Caco-2 (cell line): ENCODE measurements at places on chromosomes 1 and 21.
A peak's percentile ranks its signal among the peaks of the same experiment; 100 is the strongest.

GRCh38 chr21:32794644-32795079, 23.1 kb upstream of the PAXBP1 start:
- DNase-seq = no peak

GRCh38 chr1:183892351-183892793, 87.5 kb downstream of the RGL1 start:
- peak; percentile 57 for DNase-seq

DNA sequence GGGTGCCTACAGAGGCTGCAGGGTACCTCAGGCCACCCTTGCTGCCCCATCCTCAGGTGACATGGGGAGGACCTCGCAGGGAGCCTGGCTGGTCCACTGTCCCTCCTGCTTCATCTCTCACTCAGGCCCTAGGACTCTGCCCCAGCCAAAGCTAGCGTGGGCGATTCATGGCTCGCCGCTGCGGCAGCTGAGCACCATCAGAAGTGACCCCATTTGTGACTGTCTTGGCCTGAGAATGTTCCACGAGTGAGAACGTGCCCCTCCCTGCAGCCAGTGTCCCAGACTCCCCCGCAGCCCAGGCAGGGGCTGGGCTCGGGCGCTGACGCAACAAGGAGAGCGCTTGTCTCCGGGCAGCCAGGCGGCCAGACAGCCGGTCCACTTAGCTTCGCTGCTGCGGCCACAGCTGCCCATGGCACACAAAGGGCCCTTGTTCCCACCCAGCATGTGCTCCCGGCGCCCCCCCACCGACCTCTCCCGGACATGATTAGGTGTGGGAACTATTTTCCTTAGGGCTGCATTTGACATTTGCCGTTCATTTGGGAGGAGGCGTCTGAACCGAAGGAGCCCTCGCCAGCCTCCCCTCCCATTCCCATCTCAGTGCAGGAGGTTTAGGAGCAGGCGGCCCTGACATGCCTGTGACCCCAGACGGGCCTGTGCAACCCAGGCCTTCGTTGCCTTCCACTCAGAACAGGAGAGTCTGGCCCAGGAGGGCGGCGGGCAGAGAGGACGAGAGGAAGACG, 19.3 kb upstream of the POFUT2 start:
- DNase-seq = no peak

- no peak for DNase-seq
Measured at GRCh38 chr1:214718724-214719123, 115.7 kb downstream of the CENPF start.

GRCh38 chr21:24042687-24043086, 1564.6 kb downstream of the MRPL39 start:
- DNase-seq = no peak

- no peak for DNase-seq
Measured at GRCh38 chr21:43295066-43295958, 126.5 kb downstream of the CRYAA start.

DNA sequence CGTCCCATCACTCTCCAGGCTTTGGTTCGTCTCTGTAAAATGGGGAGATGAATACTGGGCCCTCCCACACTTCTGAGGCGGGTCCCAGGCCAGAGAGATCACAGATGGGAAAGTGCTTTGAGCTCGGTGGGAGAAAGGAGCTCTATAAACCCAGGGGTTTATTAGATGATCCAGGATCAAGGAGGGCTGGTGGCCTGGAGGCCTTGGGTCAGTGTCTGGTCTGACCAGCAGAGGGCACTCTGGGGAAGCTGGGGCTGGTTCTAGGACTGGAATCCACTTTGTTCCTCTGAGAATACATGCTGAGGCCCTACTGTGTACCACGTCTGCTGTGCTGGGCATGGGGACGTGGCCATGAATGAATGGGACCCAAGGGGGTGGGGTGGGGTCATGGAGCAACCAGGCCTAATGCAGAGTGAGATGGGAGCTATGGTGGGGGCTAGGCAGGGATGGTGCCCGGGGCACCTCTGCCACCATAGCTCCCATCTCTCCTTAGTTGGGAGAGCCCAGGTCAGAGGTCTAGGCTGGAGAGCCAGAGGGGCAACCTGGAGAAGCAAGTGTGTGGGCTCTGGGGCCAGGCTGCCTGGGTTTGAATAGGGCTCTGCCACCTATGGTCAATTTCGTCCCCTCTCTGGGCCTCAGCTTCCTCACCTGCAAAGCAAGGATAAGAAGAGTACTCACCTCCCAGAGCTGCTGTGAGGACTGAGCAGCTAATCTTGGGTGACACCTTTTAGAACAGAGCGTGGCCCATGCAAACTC, 9.0 kb upstream of the FAM131C start:
- peak; percentile 64 for DNase-seq

DNA sequence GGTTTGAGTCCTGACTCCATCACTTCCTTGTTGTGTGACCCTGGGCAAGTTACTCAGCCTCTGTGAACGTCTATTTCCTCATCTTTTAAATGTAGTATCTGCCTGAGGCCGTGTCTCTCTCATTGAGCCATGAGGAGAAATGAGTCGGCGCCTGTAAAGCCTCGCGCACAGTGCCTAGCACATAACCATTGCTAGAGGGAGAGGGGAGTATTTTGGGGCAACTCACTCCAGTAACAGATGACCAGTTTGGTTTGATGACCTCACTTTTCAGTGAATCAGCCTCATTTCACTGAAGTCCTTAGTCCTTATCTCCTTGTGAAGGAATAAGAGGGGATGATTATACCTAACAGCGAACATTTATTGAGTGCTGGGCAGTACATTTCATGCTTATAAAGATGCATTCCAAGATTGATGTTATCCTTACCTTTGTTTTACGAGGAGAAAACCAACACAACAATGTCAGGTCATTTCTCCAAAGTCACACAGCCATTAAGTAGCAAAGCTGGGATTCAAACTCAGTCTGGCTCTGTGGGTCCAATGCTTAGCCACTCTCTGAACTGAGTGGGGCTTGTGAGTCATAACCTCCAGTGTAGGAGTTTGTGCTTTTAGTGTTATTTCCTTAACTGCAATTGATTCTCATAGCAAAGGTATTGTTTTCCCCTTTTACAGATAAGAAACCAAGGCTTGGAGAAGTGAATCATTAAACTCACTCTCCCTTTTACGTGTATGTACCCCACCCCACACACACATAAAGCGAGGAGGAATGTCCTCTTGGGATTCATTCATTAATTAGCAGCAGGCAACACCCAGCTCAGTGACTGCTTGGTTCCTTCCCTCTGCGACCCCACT, 25.9 kb downstream of the KCNC4 start:
- DNase-seq = no peak

GRCh38 chr21:31887391-31887841, 14.6 kb downstream of the HUNK start:
- no peak for DNase-seq

GRCh38 chr1:26281971-26282370, 2.1 kb downstream of the SH3BGRL3 start:
- DNase-seq = no peak

DNA sequence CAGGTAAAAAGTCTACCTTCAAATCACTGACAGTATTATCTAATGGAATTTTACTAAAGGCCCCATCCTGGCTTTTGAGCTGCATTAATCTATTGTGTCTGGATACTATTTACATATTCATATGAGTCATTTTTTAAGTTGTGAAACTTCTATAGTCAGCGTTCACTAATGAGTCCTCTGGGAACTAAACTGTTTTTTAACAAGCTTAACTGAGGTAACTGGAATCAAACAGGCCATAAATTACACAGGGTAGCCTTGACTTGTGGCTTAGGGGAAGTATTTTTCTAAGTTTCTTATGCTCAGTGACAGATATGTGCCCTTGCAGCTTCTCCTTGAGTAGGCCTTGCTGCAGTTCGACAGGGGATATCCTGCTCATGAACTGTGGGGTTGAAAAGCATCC, 68.8 kb downstream of the JMJD4 start:
- DNase-seq = no peak

GRCh38 chr1:71414179-71414578, 333.3 kb upstream of the ZRANB2 start:
- DNase-seq = no peak

DNA sequence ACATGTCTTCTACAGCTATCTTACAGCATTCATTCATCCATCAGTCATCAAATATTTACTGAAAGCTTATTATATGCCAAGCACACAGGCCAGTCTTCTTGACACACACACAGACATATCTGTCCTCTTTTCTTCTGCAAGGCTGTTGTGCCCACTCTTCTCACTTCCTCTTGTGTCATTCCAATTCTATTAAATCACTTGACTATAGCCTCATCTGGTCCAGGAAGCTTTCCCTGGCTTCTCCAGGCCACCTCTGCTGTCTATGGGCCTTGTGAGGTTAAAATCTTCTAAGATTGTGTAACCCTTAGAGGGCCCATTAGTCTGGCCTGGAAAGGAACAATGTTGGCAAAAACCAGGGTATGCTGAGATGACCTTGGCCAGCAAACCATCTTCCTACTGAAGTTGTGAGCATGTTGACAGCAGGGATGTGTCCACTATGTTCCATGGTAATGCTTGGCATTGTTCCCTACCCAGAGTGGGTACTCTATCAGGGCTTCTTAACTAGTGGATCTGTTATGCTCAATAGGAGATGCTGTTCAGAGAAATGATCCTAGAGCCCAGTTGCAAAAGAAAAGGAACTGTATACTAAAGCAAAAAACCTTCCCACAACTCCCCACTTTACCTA, 5.3 kb downstream of the TRAF3IP3 start:
- no peak for DNase-seq

GRCh38 chr1:12666141-12666735, 22.4 kb downstream of the AADACL4 start:
- DNase-seq = no peak

- DNase-seq = no peak
Measured at GRCh38 chr1:151680391-151680790, 36.2 kb downstream of the CELF3 start.

DNA sequence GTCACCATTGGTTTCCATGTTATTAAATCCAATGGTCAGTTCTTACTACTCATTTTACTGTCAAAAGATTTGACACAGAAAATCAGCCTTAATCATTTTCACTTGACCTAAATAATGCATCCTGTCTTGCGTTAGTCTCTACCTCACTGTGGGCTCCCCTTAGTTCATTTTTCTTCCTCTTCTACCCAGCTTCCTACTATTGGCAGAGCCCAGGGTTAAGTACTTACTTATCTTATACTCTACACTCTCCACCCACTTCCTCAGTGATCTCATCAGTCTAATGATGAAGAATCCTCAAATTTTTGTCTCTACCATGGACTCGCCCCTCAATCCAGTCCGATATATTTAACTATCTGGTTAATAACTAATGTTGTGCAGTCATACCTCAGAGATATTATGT, 735.9 kb downstream of the KCNT2 start:
- no peak for DNase-seq

DNA sequence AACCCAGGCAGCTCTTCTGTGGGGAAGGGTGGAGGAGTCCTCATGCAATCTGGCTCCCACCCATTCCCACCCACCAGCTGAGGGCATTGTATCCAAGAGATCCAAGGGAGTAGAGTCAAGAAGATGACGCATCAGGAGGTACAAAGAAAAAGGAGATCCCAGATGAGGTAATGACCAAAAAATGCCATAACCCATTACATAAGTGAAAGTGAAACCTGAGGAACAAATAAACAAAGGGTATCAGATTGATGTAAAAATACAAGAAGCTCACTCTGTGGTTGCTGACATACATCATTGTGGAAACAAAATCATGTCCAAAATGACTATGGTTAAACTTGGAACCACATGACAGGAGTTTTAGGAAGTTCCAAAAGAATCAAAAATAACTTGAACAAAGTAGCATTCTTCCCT, 42.5 kb downstream of the CCN1 start:
- no peak for DNase-seq

GRCh38 chr1:88216441-88216840, 467.6 kb upstream of the PKN2 start:
- no peak for DNase-seq

GRCh38 chr1:93774707-93775106, 93.1 kb upstream of the BCAR3 start:
- DNase-seq = no peak

DNA sequence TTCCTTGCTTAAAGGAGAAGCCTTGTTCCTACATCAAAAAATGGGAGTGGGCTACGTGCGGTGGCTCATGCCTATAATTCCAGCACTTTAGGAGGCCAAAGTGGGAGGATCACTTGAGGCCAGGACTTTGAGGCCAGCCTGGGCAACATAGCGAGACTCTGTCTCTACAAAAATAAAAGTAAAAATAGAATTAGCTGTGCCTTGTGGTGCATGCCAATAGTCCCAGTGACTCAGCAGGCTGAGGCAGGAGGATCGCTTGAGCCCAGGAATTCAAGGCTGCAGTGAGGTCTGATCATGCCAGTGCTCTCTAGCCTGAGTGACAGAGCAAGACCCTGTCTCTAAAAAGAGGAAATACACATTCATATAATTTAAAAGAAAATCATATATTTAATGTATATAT, 127.1 kb downstream of the C1orf21 start:
- DNase-seq = no peak

DNA sequence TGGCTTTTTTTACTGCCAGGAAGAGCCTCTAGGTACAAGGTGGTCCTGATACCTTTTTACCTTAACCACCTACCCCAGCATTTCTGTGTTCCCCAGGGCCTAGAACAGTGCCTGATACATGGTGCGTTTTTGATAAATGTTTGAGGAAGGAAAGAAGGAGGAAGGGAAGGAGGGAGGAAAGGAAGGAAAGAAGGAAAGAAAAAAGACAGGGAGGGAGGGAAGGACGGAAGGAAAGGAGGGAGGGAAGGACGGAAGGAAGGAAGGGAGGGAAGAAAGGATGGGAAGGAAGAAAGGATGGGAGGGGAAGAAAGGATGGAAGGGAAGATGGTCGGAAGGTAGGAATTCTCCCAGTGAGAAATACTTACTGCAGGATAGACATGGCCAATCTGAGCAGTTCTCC, 12.0 kb upstream of the MAGOH start:
- DNase-seq = no peak

DNA sequence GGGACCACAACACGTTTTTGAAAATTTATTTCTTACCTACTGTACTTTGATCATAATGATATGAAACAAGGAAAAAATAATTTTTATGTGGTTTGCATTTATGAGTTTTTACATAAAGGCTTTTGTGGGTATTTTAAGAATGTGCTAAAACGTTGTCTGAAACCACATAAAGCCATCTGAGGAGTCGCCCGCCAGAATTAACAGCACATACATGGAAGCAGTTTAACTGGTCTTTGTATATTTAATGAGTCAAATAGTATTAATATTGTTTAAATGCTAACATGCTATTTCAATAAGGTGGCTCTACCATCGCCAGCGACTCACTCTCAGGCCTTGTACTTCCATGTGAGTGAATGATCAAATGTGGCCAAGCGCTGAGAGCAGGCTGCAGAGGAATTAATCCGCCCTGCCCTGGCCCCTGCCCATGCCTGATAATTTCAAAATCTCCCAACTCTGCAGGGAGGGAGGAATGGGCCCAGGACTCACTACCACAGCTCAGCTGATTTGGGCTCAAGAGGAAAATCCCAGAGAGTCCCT, 49.6 kb downstream of the SLC66A1 start:
- no peak for DNase-seq
